Placental epithelial cell (primary cell): ENCODE measurements at places on chromosomes 12 and 14. TPM values are rescaled to one million over a fixed set of nuclear protein-coding genes. Genes with fewer than 3 reads are reported as not detected.

The CMTM5 gene
- total RNA-seq = not detected in 2 replicates

The GLIPR1L1 gene
- total RNA-seq = 0.79 TPM in 1 of 2 replicates, not detected in the other

The GPRC5A gene
- 34.2 and 41.6 TPM in 2 replicates for total RNA-seq

The DNAI7 gene
- 0.22 and 0.39 TPM in 2 replicates for total RNA-seq

The FAM90A1 gene
- 0.11 TPM in 1 of 2 replicates, not detected in the other for total RNA-seq

The ADAM21 gene
- total RNA-seq = under 0.01 and 0.43 TPM in 2 replicates

The RHOJ gene
- 0.39 and 0.76 TPM in 2 replicates for total RNA-seq

The ENO2 gene
- total RNA-seq = 0.76 and 1.6 TPM in 2 replicates

The FAM181A gene
- not detected in 2 replicates for total RNA-seq

The GPR65 gene
- not detected in 2 replicates for total RNA-seq

The GPR84 gene
- total RNA-seq = not detected in 2 replicates

The PRICKLE1 gene
- 3.5 and 12.6 TPM in 2 replicates for total RNA-seq

The RD3L gene
- not detected in 2 replicates for total RNA-seq

The EIF2B1 gene
- 25.5 and 59.6 TPM in 2 replicates for total RNA-seq

The SLC16A7 gene
- 7.9 and 11.0 TPM in 2 replicates for total RNA-seq

The ABHD12B gene
- not detected in 2 replicates for total RNA-seq

The REP15 gene
- total RNA-seq = 0.65 and 0.79 TPM in 2 replicates

The SALL2 gene
- 0.65 and 2.4 TPM in 2 replicates for total RNA-seq

The POU6F1 gene
- 2.2 and 5.1 TPM in 2 replicates for total RNA-seq

The MSRB3 gene
- total RNA-seq = 11.8 and 15.9 TPM in 2 replicates

The BMAL2 gene
- total RNA-seq = 1.2 and 1.6 TPM in 2 replicates

The GNB3 gene
- 0.65 and 3.1 TPM in 2 replicates for total RNA-seq

The FZD10 gene
- total RNA-seq = 0.87 TPM in 1 of 2 replicates, not detected in the other

The NRL gene
- total RNA-seq = 1.6 and 2.0 TPM in 2 replicates

The IRF9 gene
- total RNA-seq = 42.4 and 46.6 TPM in 2 replicates

The PFKM gene
- total RNA-seq = 44.6 and 58.1 TPM in 2 replicates

The LRP1-AS gene
- total RNA-seq = not detected in 2 replicates

The SUOX gene
- 17.7 and 21.8 TPM in 2 replicates for total RNA-seq

The APOLD1 gene
- total RNA-seq = 2.4 and 4.0 TPM in 2 replicates

The OTX2 gene
- total RNA-seq = not detected in 2 replicates

The MYF6 gene
- not detected in 2 replicates for total RNA-seq

The ASB2 gene
- not detected in 2 replicates for total RNA-seq

The KRT6C gene
- 6.3 and 9.3 TPM in 2 replicates for total RNA-seq

The KRT81 gene
- total RNA-seq = not detected in 2 replicates

The ANO4 gene
- 5.9 and 15.1 TPM in 2 replicates for total RNA-seq

The SLC25A47 gene
- total RNA-seq = not detected in 2 replicates

The E2F7 gene
- 3.5 and 3.8 TPM in 2 replicates for total RNA-seq

The ARL1 gene
- 71.1 and 82.4 TPM in 2 replicates for total RNA-seq

The KRT74 gene
- total RNA-seq = not detected in 2 replicates

The LMBR1L gene
- total RNA-seq = 41.3 and 81.3 TPM in 2 replicates

The BEGAIN gene
- 1.4 and 1.6 TPM in 2 replicates for total RNA-seq

The NELL2 gene
- total RNA-seq = 0.33 TPM in 1 of 2 replicates, not detected in the other

The PZP gene
- total RNA-seq = not detected in 2 replicates

The TMEM63C gene
- 7.1 and 14.7 TPM in 2 replicates for total RNA-seq

The FLRT2 gene
- total RNA-seq = 4.7 and 21.3 TPM in 2 replicates

The IL26 gene
- not detected in 2 replicates for total RNA-seq

The WNT1 gene
- total RNA-seq = 0.11 TPM in 1 of 2 replicates, not detected in the other

The ANKRD52 gene
- total RNA-seq = 26.7 and 53.0 TPM in 2 replicates

The MAP1LC3B2 gene
- 0.39 TPM in 1 of 2 replicates, not detected in the other for total RNA-seq

The CDK17 gene
- total RNA-seq = 44.4 and 52.1 TPM in 2 replicates
